GM13977 (cell line): ENCODE measurements at places on chromosomes 4 and X.

- DNase-seq: peak; percentile 77
These were observed 78.8 kb upstream of the BCOR start for GRCh38 chrX:40176351-40177116.

DNA sequence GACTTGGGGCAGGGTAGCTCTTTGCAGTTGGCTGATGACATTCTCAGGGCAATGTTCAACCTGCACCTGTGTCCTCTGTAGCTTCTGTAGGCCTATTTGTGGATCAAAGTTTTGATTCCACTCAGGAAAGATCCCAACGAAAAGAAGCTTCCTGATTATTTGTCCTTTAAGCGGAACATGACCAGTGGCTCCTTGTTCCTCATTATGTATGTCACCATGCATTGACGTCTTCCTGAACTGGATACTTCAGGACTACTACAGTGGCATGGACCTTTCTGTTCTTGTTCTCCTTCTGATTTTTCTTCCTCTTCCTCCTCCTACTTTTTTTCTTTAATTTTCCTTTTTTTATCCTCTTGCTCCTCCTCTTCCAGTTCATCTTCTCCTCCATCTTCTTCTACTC, 62.4 kb downstream of the NBDY start:
- no peak for DNase-seq

- DNase-seq: no peak
These were observed 216.3 kb downstream of the ADAMTS3 start for GRCh38 chr4:72352711-72353110.

- DNase-seq: no peak
These were observed 38.4 kb upstream of the ENPP6 start for GRCh38 chr4:184255871-184256642.

GRCh38 chrX:152876931-152877840, 20.7 kb upstream of the ZNF185 start:
- no peak for DNase-seq

- peak; percentile 73 for DNase-seq
These were observed 2.8 kb downstream of the VEGFC start for GRCh38 chr4:176789955-176790354.

GRCh38 chr4:38523524-38524448, 140.2 kb upstream of the KLF3 start:
- DNase-seq: peak; percentile 75

DNA sequence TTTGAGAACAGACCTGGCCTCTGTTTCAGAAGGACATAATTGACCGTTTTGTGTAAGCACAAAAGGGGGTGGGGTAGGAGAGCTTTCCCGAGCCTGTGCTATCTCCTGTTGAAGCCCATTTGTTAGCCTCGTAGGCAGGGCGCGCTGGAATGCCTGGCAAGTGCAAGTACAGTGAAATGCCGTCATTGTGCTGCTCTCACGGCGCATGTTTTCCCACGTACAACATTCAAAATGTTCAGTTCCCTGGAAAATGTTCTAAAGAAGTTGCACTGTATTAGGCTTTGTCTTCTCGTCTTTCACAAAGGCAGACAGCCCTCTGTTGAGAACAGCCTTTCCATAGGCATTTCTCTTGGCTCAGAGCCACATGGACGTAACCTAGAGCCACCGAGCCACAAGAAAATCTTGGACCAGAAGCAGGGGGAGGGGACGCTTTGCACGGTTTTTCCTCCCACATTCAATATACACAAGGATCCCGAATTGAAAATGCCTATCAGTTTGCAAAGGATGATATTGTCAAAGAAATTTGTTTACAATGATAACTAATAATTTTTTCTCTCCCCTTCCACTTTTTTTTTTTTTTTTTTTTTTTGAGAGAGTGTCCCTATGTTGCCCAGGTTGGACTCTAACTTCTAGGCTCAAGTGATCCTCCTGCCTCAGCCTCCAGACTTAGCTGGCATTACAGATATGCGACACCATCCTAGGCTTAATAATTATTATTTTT, 54.6 kb upstream of the RAPGEF2 start:
- no peak for DNase-seq

- DNase-seq: no peak
These were observed 150.6 kb upstream of the GYPA start for GRCh38 chr4:144291164-144291563.

GRCh38 chrX:124240422-124240821, 92.0 kb upstream of the TEX13D start:
- DNase-seq: no peak

GRCh38 chr4:54558889-54559677, 98.7 kb upstream of the KIT start:
- no peak for DNase-seq

- no peak for DNase-seq
These were observed 24.0 kb upstream of the MED14 start for GRCh38 chrX:40759374-40759773.

GRCh38 chr4:24010994-24011393, 121.1 kb upstream of the PPARGC1A start:
- DNase-seq: no peak

- no peak for DNase-seq
These were observed 54.4 kb downstream of the PPP3CA start for GRCh38 chr4:101292901-101293300.

GRCh38 chr4:113406723-113407016, 354.9 kb downstream of the CAMK2D start:
- no peak for DNase-seq

DNA sequence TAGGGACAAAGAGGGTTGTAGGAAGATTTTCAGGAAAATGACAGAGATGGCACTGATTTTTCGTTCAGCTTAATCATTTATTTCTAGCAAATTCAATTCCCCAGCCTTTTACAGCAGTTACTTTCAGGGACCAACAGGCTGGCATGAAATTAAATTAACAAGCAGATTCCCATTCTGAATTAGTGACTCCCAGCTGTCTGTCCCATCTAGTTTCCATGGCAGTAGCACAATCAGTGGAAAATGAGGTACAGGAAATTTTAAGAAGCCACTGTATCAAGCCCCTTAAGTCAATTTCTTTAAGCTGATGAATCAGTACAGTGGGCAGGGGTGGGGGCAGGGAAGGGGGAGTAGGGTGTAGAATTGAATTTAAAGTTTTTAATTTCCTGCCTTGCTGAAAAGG, 121.1 kb upstream of the TEX13C start:
- no peak for DNase-seq

DNA sequence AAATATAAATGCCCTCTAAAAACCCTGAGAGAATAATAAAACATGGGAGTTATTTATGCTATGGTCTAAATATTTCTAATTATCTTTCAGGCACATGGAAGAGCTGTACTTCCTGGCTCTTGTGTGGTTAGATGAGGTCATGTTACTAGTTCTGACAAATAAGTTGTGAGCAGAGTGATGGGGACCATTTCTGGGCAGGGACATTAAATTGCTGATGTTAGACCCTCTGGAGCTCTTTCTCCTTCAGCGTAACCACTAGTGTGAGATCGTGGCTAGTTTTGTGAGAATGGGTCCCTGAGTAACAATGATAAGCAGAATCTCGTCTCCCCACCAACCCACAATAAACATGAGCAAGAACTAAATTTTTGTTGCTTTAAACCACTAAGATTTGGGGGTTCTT, 108.0 kb downstream of the MAML3 start:
- no peak for DNase-seq

- no peak for DNase-seq
These were observed 93.3 kb downstream of the TIGD2 start for GRCh38 chr4:89204624-89205023.

DNA sequence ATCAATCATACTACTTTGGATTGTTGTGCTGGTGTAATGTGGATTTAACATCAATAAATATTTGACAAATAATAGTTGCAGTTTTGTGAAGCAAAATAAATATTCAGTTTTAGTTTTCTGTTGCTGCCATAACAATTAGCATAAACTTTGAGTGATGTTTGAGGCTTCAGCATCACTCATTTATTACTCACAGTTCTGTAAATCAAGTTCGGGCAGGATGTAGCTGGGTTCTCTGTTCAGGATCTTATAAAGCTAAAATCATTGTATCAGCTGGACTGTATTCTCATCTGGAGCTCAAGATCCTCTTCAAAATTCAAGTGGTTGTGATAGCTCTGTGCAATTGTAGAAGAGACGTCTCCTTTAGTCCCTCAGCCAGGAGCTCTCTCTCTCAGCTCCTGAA, 81.7 kb downstream of the CBR4 start:
- no peak for DNase-seq

- DNase-seq: no peak
These were observed 1249.4 kb upstream of the IGFBP7 start for GRCh38 chr4:58359590-58359989.

- no peak for DNase-seq
These were observed 511.5 kb upstream of the GALNT7 start for GRCh38 chr4:172657081-172657480.

DNA sequence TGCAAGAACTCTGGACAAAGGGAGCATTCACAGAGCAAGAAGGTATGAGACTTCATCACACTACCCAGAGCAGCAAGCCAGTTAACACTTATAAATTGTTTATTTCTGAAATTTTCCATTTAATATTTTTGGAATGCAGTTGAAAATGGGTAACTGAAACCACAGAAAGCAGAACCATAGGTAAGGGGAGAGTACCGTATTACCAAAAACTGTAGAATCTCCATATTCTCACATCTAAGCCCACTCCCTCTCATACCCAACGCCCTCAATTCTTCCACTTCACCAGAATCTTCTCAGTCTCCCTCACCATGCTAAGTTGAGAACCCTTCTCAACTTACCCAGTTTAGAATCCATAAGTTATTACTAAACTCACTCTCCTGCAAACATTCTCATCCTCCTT, 277.8 kb downstream of the SPOCK3 start:
- no peak for DNase-seq

DNA sequence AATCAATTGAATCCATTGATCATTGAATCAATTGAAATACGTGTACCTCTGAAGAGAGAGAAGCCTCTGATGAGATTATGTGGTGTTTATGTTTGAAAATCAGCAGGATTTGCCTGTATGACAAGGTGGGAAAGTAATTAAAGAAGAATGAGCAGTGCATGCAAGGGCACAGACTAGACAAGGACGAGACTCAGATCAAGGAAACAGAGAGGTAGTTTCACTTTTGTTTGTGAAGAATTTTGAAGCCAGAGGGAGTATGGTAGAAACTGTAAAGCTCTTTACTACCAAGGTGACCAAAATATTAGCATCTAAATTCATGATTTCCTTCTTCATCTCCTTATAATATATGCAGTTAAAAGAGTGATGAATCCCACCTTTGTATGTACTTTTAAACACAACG, 1830.0 kb upstream of the IGFBP7 start:
- DNase-seq: no peak

GRCh38 chrX:100687546-100687945, 43.5 kb downstream of the SRPX2 start:
- no peak for DNase-seq

- DNase-seq: no peak
These were observed 57.2 kb downstream of the TRAPPC11 start for GRCh38 chr4:183716302-183716701.

DNA sequence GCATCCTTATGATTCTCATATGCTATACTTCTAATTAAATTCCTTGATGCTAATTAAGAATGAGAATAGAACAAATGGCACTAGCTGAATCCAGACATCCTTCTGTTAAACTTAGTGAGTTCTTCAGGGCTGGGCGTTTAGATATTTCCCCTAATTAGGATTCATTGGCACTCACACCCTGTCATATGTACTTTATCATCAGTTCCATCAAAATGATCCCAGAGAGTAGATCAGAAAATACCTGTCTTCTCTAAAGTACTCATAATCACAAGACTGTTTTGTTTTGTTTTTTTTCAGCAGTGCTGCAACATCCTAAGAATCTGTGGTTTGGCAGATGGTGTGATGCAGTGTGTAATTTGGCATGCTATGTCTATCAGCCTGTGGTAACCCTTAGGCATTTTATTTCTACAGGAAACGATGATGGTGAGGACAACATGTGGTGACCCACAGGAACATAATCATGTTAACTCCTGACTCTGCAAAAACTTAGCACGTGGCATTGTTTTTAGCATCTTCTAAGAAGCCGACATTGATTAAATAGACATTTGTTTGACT, 2528.4 kb downstream of the ARAP2 start:
- DNase-seq: no peak

- no peak for DNase-seq
These were observed 207.0 kb downstream of the TRIML1 start for GRCh38 chr4:188346171-188346809.
